Astrocyte (in vitro differentiated cells and primary cell): ENCODE measurements at places on chromosomes 6 and 20.

DNA sequence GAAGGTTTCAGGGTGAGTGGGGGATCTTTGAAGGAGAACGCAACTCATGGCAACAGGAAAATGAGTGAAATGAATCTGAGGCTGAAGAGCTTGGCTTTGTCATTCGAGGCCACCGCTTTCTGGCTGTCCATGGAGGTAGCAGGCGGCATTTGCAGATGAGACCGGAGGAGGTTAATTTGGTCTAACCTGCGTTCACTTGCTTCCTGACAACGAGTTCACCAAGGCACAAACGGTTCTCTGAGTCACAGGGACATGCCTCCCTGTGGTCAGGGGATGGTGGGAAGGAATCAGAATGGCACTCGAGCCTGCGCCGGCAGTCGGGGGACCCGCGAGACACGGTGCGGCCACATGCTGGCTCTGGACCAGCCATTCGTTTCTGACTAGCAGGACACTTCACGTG lies 75.0 kb downstream of the IRF4 start:
- no peak for DNase-seq

GRCh38 chr6:124294574-124295200 lies 491.0 kb downstream of the NKAIN2 start:
- DNase-seq, result peak; percentile 26

DNA sequence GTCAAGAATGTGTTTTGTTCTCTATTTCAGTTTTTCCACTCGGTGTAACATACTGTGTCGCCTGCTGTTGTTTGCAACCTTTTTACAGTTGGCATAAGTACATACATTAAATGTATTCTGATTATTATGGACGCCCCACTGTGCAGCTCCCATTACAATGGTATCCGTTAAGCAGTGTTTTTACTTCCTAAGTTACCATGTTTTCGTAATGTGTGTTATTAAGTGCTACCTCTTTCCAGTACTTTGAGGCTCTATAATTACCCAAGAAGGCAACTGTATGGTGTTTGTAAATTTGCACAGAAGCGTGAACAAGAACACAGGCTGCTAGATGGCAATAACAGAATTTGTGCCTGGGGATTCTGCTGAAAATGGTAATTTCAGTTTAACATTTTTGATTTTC lies 568.0 kb upstream of the MARCKS start:
- DNase-seq, result no peak

DNA sequence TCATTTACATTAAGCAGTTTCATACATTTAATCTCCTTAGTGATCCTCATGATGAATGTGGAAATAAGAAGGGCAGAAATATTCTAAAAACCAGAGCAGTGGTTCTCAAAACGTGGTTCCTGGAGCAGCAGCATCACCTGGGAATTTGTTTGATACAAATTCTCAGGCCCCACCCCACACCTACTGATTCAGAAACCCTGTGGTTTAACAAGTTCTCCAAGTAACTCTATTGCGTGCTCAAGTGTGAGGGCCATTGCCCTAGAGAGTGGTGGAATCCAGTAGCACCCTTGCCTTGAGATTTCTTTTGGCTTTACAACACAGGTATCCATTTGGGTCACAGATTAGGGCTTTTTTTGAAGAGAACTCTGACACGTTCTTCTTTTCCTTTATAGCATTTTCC lies 354.6 kb upstream of the FLRT3 start:
- DNase-seq, result no peak

GRCh38 chr6:21887231-21888185 lies 294.0 kb downstream of the SOX4 start:
- peak; percentile 86 for DNase-seq

DNA sequence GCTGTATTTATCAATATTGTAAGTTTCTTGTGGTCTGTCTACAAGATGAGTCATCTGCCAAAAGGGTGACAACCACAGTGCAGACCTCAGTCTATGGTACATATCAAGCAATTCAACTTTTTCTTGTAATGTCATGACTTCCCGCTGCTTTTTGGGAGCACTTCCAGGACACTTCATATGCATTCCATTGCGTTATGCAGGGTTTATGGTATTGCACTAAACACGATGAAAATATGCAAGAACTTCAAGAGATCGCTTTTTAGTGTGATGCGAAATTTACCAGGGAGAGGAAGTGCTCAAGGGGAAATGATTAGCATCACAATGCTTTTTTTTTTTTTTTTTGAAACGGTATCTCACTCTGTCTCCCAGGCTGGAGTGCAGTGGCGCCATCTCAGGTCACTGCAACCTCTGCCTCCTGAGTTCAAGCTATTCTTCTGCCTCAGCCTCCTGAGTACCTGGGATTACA lies 166.5 kb downstream of the TFAP2A start:
- peak; percentile 33 for DNase-seq

DNA sequence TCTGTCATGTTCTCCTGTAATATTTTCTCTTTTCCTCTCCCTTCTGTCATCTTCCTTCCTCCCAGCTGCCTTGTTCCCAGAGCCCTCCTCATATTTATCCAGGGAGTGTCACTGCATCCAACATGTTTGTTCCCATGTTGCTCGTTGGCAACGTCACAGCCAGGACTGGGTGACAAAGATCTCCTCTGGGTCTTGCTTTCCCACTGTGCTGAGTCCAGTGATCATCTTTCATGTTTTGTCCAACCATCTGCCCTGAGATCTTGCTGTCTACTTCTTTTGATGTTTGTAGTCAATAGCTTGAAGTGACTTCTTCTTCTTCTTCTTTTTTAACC lies 26.6 kb downstream of the FARS2 start:
- DNase-seq, result no peak

DNA sequence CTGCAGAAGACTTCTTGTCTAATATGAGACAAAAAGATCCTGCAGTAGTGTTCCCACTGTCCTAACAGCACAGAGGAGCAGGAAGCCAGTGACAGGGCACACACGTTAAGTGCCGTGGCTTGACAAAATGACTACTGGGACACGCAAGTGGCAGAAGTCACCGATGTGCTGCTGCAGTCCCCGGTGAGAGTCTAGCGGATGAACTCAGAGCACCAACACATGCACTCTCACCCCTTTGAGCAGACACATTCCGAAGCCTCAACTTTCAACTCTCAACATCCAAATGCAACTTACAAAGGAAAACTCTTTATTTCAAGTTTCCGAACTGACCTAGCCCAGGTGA lies 898 bp downstream of the LAMA4 start:
- DNase-seq, result no peak

- DNase-seq, result peak; percentile 57
These were observed 36.1 kb downstream of the CAP2 start for GRCh38 chr6:17429383-17430061.

DNA sequence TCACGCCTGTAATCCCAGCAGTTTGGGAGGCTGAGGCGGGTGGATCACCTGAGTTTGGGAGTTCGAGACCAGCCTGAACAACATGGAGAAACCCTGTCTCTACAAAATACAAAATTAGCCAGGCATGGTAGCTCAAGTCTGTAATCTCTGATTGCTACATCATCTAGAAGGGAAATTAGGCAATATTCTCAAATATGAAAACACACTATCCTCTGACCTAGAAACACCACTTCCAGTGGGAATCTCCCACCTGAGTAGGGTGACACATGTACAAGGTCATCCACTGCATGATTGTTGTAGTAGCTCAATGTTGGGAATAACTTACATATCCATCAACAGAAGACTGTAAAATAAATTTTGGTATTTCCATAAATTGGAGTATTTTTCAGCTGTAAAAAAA lies 19.1 kb upstream of the SIRPD start:
- no peak for DNase-seq

DNA sequence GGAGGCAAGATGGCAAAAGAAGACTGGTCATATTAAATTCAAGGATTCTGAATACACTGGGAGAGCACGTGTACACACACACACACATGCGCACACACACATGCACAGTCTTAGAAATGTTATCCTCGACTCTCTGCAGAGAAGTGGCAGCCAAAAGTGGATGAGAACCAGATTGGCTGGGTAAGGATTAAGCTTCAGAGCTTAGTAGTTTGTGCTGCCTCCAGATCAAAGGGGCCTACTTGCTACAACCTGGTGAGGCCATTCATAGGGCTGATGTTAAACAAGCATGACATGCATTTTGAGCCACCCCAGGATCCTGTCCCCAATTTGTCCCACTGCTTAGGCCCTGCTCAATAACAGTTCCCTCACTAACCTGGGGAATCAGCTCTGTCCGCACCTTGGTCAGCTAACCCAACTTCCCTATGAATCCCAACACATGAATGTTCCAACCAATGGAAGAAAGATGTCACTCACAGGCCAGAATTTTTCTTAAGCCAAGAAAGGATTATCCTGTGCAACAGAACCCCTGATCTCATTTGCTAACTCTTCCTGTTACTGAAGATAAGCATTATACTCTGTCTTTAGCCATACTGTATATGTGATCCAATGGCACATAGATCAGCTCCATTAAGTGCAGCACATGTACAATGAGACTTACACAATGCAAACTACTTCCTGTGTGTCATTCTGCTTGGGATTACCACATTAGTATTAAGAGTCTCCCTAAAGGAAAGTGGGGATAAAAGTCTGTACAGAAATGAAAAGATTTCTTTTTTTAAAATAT lies 31.0 kb downstream of the TOMM6 start:
- no peak for DNase-seq

GRCh38 chr20:14494355-14494754 lies 156.9 kb upstream of the FLRT3 start:
- DNase-seq, result no peak

GRCh38 chr6:126376682-126377081 lies 36.8 kb downstream of the CENPW start:
- no peak for DNase-seq

- no peak for DNase-seq
These were observed at the start of gene MAP7 for GRCh38 chr6:136550330-136551071. Gene MAP7, minus strand, starts transcription at chr6:136550422. Its CDS starts 14 bp downstream, at chr6:136550408.

GRCh38 chr20:1952737-1953530 lies 40.9 kb downstream of the PDYN start:
- no peak for DNase-seq

DNA sequence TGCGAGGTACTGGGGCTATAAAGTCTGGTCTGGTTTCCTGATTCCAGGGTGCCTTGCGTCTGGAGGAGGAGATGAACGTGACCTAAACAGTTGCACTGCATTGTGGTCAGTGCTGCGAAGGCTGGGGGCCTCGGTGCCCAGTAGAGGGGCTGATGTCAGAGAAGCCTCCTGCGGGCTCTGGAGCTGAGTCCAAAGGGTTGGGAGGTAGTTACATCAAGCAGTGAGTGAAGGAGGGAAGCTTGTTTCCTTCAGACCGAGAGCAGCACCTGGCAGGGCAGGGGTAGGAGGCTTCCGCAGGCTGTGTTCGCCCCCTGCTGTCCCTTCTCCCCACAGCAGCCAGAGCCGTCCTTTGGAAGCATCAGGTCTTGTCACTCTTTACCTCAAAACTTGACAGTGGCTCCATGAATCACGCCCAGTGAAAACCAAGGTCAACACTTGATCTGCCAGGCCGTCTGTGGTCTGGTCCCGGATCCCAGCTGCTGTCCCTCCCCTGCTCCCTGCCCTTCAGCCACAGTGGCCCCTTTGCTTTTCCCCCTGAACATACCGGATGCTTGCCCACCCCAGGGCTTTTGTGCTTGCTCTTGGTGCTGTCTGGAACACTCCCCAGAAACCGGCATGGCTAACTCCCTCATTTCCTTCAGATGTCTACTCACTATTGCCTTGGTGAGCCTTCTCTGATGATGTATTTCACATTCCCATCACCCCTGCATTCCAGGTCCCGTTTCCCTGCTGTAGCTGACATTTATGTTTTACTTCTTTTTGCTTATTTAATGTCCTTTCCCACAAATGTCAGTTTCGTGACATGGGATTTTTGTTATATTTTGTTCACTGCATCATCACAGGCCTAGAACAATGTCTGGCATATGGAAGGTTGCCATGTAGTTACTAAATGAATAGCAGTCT lies 7.0 kb downstream of the DYNLRB1 start:
- peak; percentile 46 for DNase-seq

GRCh38 chr20:32070690-32071213 lies 18.7 kb downstream of the HCK start:
- no peak for DNase-seq

DNA sequence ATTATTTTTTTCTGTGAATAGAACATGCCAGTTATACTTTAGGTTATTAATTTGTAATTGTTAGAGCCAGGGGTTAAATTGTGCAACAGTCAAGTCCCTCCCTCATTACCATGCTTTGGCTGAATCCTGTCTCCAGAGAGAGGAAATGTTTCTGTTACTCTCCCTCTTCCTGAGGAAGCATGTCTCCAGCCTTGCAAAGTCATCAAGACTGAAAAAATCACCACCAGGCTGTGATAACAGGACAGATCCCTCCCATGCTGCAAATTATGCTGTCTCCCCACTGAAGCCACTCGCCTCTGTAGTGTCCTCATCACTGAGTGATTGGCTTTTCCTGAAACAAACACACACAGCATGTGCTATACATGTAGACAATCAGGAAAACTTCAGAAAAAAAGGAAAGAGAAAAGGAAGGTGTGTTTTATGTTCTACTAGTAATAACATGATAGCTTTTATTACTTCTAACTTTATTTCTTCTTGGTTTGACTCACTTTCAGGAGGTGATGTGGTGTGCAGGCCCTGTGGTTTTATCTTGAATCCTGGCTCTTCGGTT lies 290.0 kb upstream of the JAG1 start:
- no peak for DNase-seq

- no peak for DNase-seq
These were observed 1.5 kb downstream of the FAM210B start for GRCh38 chr20:56360133-56360907.

GRCh38 chr6:68735866-68736265 lies 100.8 kb downstream of the ADGRB3 start:
- DNase-seq, result no peak

GRCh38 chr6:31193206-31193605 lies 22.7 kb upstream of the POU5F1 start:
- no peak for DNase-seq

DNA sequence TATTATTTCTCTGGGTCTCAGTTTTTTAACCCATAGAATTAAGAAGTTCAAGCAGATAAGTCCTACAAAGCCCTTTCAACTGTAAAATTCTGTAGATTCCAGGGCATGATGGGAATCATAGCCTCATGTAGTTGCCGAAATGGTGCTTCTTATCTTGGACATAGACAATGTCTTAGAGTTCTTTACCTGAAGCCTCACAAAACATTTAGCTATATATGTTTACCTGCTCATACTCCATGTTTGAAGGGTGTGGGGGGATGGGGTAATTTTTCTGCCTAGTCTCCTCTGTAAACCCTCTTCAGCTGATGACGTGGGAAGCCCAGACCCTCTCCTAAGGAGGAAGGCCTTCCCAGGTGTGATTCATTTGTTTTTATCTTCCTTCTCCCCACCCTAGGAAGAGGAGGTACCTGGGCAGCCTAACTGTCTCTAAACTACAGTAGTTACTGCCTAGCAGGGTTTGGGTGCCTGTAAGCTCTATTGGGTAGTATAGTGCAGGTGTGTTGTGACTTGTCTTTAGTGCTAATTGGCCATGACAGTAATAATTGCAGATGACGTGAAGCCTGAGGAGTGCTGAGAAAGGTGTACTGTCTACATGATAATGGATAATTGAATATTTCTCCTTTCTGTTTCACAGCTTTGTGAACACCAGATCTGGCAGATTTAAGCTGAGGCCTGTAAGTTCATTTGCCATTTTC lies 230.8 kb downstream of the TFAP2B start:
- DNase-seq, result no peak

GRCh38 chr6:87152526-87152955 lies 2.8 kb upstream of the ZNF292 start:
- DNase-seq, result peak; percentile 21

- DNase-seq, result no peak
These were observed 30.7 kb downstream of the LY86 start for GRCh38 chr6:6619021-6619794.

- DNase-seq, result no peak
These were observed 38.5 kb downstream of the ARFGEF2 start for GRCh38 chr20:48959899-48960550.
